ENCODE measurements at places on chromosomes 3 and 15. TPM values are rescaled to one million over a fixed set of nuclear protein-coding genes. Genes with fewer than 3 reads are reported as not detected.

ADAMTSL3 gene
- 2.2 TPM for polyA plus RNA-seq

ISLR2 gene
- polyA plus RNA-seq = 0.23 TPM

STXBP5L gene
- 13.7 TPM for polyA plus RNA-seq

CAMK2N2 gene
- 27.7 TPM for polyA plus RNA-seq

FBXW12 gene
- polyA plus RNA-seq = not detected

ATP10A gene
- polyA plus RNA-seq = 0.11 TPM

VILL gene
- 1.0 TPM for polyA plus RNA-seq

IMPG2 gene
- 0.05 TPM for polyA plus RNA-seq

PLSCR5 gene
- not detected for polyA plus RNA-seq

NOX5 gene
- not detected for polyA plus RNA-seq

CAPN3 gene
- polyA plus RNA-seq = 1.5 TPM

FBXO45 gene
- 11.6 TPM for polyA plus RNA-seq

ASB14 gene
- 0.13 TPM for polyA plus RNA-seq

NEK10 gene
- 22.3 TPM for polyA plus RNA-seq

GADL1 gene
- polyA plus RNA-seq = not detected

CPNE9 gene
- 12.5 TPM for polyA plus RNA-seq
